ENCODE measurements at places on chromosomes 7 and 10. TPM values are rescaled to one million over a fixed set of nuclear protein-coding genes. Genes with fewer than 3 reads are reported as not detected.

ACSL5 gene
- not detected for polyA plus RNA-seq

DNA sequence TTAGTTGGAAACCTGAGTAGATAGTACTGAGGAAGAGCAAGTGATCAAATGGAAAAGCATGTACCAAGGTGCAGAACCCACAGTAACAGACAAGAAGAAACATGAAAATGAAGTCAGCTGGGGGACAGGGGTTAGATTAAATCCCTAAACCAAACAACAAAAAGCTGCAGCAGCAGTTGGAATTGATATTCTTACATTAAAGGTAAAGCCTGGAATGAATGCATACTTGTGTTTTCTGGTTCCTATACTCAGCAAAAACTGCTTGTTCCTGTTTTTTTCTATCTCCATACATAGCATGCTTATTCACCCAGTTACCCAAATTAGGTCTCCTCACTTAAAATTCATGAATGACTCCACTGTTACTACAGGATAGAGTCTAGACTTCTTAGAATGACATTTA is 92.4 kb downstream of the TPST1 start:
- DNase-seq: no peak

- no peak for DNase-seq
Measured at GRCh38 chr10:112247791-112248190, 35.4 kb upstream of the TECTB start.

GRCh38 chr7:104652434-104652833 is 324.0 kb downstream of the LHFPL3 start:
- no peak for DNase-seq

SUGCT gene
- 1.3 TPM for polyA plus RNA-seq

ENTPD7 gene
- 5.0 TPM for polyA plus RNA-seq

- no peak for DNase-seq
Measured at GRCh38 chr10:114879541-114880158, 58.1 kb downstream of the FHIP2A start.

DNA sequence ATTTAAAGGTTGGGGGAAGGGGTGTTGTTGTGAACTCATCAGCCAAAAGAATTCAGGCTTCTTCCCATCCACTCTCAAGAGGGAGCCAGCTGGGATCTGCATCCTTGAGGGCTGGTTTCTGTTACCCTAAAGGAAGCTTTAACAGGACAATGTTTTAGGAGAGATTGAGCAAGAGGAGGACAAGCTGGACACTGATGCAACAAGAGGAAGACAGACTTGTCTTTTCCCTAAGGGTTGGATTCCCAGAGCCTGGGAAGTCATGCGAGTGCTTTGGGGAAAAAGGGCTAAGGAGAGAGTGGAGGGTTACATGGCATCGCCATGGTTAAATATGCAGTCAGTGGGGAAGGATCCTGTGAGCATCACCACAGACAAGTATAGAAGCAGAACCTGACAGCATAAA is 47.6 kb upstream of the PDE1C start:
- DNase-seq: no peak

DNA sequence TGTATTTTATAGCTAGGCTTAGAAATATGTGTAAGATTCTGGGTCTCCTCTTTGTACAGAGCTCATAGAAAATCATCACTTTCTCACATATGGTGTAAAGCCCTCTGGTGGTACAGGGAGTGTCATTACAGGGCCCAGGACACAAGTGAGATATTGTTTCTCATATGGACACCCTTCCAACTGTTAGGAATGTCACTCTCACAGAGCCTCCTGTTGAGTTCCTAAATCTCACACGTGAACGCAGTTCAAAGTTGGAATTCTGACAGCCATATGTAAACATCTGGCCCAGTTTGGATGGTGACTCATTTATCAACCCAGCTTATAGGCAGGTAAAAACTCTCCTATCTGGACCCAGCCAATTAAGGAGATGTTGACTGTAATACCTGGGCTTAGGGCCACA is 35.4 kb upstream of the ZNF107 start:
- no peak for DNase-seq

GRCh38 chr10:113959383-113959760 is 84.3 kb upstream of the ADRB1 start:
- no peak for DNase-seq

TMEM26 gene
- polyA plus RNA-seq: 1.6 TPM

GRCh38 chr10:120131183-120131582 is 238.7 kb downstream of the SEC23IP start:
- peak; percentile 29 for DNase-seq

STEAP1B gene
- polyA plus RNA-seq: 3.8 TPM

Data from H1 (cell line).